ENCODE measurements at places on chromosomes 5 and 9.

GRCh38 chr9:126701813-126702140 lies 88.0 kb downstream of the LMX1B start:
- DNase-seq, result no peak

DNA sequence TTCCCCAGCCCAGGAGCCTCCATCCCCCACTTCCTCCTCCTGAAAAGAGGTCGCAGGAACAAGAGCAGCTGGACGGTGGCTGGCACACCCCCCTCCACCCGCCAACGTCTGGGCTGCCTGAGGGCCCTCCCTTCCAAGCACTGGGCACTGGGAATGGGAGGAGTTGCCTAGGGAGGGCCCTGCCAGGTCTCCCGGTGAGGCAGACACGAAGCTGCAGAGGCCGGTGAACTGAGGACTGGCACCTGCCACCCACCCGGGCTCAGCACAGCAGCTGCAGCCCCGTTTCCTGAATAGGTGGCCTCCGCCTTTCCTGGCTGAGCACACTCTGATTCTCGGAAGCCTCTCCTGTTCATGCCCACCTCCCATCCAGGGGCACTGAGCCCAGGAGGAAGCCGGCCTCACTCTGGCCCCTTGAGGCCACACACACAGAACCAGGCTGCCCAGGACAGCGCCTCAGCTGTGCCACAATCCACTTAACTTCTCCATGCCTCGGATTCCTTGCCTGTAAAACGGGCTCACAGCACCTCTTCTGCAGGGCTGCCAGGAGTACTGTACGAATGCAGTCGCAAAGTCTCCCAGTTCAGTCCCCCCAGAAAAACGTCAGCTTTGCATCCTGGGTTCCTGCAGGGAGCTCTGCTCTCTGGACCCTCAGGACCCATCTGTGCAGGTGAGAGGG lies 1.3 kb downstream of the NPDC1 start:
- DNase-seq, result no peak

DNA sequence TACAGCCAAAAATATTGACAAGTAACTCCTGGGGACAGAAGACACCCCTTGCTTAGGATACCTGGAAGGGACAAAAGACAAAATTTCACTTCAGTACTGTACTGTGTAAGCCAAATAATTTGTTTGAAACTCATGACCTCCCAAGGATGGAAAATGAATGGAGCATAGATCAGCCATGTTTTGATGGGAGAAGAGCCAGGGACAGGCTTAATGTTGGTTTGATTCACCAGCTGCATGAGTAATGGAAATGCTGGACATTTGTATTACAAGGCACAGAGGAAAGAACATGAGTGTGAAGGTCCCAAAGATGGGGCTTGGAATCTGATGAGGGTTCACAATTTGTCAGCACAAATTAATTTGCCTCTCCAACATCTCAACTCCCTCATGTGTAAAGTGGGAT lies 122.8 kb downstream of the ENC1 start:
- DNase-seq, result peak; percentile 46

DNA sequence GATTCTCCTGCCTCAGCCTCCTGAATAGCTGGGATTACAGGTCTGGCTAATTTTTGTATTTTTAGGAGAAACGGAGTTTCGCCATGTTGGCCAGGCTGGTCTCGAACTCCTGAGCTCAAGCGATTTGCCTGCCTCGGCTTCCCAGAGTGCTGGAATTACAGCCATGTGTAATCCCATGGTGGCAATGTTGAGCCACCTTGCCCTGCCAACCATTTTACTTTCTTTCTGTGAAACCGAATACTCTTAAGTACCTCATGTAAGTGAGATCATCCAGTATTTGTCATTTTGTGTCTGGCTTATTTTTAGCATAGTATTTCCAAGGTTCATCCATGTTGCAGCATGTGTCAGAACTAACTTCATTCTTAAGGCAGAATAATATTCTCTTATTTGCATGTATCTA lies 8.2 kb downstream of the PRRC2B start:
- DNase-seq, result no peak

- DNase-seq, result no peak
These were observed 14.0 kb downstream of the IL33 start for GRCh38 chr9:6229619-6230018.

DNA sequence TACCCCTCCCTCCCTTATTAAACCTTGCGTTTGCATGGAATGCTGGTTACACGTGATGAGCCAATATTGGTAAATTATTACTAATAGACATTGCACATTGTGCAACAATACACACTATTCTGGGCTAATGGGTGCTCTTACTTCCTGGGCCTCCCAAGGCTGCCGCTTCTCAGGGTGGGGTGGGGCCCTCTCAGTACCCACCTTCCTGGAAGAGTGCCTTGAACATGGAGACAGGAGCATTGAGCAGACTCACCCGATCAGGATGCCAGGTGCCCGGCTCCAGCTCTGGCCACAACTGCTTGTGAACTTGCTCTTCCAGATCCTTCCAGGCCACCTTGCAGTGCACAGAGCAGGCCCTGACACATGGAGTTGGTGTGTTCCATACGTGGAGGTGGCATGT lies 24.7 kb upstream of the CEP72 start:
- no peak for DNase-seq

DNA sequence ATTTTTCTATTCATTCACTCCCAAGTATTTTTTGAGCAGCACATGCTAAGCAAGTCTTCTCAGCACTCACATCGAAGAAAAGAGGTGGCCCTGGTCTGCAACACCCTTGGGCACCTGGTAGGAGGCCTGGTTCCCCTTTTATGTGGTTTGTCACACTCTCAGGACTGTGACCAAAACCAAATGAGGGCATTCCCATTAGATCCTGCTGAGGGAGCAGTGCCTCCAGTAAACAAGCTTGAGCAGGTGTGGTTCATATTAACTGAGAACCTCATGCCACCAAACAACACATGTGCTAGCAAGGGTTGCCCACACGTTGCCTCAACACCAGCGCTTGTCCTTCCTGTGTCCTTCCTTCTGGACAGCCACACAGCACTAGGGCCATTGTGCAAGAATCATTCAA lies 26.9 kb upstream of the SYK start:
- DNase-seq, result no peak

DNA sequence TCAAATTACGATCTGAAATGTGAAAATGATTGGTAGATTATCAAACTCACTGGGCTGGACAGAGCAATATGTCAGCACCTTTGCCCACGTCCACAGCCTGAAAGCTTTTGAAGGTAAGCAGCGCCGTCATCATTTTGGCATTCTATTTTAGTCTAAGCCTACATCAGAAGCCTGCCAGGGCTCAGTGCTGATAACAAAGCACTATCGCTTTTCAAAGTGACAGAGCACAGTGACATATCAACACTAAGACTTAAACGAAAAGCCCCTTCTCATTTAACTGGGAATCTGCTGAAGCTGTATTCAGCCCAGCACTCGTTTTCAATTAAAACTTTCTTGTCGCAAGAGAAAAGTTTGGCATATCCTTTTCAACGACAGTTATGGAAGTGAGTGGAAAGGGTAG lies 1076.3 kb downstream of the PTPRD start:
- DNase-seq, result no peak

- no peak for DNase-seq
These were observed 597.2 kb upstream of the CDH10 start for GRCh38 chr5:25241981-25242380.

GRCh38 chr5:175491223-175491622 lies 12.9 kb downstream of the SFXN1 start:
- no peak for DNase-seq

DNA sequence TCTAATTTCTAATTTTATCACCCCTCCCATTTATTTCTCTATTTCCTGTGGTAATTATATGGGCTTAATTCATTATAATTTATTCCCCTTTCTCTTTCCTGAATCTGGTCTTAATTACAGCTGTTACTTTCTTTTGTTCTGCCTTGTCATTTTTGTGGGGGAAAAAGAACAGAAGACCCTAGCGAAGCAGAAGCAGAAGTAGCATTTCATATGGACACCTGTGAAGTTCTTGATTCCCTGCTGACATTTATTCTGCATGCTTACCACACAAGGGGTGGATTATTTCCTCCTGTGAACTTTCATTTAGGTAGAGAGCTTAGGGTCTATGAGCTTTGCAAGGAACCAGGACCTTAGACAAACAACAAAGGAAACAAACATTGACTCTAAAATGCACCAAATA lies 33.3 kb downstream of the GAPT start:
- no peak for DNase-seq

- DNase-seq, result no peak
These were observed 21.2 kb downstream of the FAXDC2 start for GRCh38 chr5:154829181-154829588.

DNA sequence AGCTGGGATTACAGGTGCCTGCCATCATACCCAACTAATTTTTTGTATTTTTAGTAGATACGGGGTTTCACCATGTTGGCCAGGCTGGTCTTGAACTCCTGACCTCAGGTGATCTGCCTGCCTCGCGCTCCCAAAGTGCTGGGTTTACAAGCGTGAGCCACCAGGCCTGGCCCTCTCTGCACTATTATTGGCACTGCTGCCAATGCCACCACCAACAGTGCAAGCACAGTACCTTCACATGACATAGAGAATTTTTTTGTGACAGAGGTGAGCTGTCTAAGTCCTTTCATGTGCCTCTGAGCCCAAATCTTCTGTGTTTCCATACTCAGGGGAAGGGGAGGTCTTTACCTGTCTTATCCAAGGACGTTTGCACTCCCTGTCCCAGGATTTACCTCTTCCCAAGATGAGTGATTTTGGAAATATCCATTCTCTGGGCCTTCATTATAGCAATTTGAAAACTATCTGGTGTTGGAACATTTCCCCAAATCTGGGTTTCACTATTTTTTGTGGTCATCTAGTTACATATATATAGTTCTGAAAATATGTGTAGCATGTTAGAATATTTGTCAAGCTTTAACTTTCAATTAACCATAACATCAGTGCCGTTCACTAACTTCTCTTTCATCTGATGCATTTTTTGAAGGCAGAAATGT lies 5.4 kb upstream of the CD180 start:
- DNase-seq, result no peak

DNA sequence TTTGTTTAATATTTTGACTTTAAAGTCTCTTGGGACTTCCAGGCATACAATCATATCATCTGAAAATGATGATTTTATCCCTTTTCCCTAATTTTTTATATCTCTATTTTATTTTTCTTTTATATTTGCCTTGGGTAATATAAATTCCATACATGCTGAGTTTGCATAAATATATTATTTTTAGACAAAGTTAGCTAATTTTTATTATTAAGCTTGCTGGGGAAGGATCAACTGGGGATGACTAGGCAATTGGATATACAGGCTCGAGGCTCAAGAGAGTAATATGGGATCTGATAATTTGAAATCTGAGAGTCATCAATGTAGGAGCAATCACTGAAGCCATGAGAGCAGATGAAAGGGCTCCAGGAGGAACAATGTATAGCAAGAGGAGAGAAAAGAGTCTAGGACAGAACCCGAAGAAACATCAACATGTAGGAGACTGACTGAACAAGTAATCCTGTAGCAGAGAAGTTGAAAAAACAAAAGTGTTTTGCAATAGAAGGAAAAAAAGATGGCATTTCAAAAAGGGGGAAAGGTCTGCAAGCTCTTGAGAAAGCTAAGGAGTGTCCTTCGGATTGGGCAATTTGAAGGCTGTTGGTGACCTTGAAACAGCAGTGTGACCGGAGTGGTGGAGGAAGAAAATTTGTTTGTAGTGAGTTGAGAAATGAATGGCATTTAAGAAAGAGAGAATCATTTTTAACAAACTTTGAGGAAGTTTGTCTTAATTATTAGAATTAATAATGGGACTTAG lies 17.0 kb upstream of the RHOBTB3 start:
- no peak for DNase-seq

DNA sequence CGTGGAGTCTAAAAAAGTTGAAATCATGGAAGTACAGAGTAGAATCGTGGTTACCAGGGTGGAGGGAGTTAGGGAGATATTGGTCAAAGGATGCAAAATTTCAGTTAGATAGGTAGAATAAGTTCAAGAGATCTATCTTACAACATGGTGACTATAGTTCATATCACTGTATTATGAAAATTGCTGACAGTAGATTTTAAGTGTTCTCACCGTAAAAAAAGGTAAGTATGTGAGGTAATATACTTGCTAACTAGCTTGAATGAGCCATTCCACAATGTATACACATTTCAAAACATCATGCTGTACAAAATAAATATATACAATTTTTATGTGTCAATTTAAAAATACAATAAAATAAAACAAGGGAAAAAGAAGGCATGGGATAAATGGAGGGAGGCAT lies 392.1 kb downstream of the CAAP1 start:
- no peak for DNase-seq

DNA sequence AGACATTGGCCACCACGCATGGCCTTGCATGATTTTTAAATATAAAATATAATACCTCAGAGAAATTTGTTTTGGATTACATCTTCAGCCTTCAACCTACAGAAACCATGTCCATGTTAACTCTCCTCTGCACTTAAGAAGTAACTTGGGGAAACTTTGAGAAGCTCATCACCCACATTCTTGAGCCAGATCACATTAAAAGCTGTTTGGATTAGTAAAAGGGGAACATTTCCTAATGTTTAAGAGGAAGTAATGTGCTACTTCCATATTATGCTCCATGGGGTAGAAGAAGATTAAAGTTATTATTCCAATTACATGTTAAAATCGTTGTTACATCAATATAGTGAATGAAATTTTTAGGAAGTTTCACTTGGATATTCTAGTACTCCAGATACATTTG lies 10.4 kb upstream of the CEP120 start:
- DNase-seq, result no peak

DNA sequence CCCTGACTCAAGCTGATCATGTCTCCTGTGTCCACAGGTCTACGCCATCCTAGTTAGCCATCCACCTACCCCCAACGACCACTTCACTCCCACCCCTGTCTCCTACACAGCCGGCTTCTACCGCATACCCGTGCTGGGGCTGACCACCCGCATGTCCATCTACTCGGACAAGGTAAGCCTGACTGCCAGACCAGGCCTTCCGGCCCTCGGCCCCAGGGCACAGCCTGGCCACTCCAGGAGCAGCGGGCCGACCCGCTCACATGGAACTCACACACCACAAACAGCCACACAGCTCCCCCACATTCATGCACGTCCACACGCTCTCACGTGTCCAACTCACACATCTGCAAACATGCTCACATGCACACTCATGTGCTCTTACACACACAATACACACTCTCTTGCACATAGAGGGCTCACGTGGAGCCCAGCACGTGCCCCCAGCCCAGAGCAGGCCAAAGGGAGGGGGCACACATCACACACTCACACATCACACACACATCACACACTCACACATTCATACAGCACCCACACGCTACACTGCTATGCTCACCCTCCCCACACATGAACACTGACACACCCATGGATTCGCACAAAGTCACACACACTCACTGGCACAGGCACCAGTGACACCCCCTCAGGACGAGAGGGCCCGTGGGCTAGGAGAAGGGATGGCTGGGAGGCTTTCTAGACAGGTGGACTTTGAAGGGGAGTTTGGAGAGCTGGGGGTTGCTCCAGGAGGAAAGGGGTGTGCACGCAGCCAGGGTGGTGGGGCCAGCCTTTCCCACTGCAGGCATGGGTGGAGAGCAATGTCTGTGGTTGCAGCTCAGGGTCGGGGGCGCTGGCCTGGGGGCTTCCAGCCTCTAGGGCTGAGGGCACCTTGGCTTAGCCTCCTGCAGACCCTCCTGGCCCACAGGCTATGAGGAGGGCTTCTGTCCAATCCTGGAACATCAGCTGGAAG lies 3.3 kb downstream of the GRIN1 start:
- no peak for DNase-seq

GRCh38 chr5:137192293-137192743 lies 306.8 kb downstream of the SPOCK1 start:
- peak; percentile 49 for DNase-seq

Measured in GM04503 (cell line).